SK-N-SH (cell line): ENCODE measurements at places on chromosomes 5 and 9.
A peak's percentile ranks its signal among the peaks of the same experiment; 100 is the strongest.

GRCh38 chr5:109688630-109688969 lies 1.1 kb upstream of the MAN2A1 start:
- no peak for DNase-seq

DNA sequence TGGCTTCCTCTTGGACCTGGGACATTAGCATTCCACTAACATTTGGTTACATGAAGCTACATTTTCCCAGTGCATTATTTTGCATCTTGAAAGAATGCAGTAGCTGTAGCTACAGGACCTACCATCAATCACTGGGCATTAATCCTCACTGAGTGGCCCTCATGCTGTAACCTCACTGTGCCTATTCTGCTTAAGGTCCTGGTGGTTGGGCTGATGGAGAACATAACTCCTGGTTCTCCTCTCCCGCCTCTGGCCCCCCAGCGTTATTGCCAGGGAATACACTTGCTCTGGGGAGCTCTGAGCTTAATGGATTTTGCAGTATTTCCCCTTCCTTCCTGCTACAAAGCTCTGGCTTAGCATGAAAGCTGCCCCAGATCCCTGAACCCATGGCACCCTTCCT lies 111.5 kb upstream of the EQTN start:
- no peak for DNase-seq

DNA sequence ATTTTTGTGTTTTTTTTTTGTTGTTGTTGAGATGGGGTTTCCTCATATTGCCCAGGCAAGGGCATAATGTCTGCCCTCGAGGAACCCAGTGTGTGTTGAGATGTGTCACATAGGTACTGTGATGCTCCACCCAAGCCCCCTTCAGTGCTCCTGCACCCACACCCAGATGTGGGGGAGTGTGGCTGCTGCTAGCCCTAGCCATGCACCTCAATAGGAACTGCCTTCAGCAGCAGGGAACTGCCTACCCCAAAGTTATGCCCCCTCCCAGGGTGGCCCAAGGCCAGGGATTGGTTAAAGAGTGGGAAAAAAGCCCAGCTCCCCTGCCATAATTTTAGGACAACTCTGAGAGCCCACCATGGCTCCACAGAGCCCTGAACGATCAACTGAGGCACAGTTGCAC lies 33.3 kb upstream of the EPB41L4B start:
- no peak for DNase-seq

DNA sequence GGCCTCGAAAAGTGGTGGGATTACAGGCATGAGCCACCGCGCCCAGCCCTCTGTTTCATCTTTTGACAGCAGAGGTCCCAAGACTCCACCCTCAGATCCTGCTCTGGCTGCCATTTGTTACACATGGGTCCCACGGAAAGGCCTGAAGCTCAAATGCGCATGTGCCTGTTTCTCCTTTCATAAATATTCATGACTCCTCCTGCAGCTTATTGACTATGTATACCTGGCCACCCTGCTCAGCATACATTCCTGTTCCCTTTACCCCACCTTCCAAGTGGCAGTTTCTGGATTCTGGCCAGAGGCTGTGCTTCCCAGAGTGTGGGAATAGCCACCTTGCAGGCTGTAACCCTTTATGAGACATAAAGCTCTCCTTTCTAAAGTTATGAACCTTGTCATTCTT lies 46.5 kb downstream of the AUH start:
- DNase-seq: no peak

DNA sequence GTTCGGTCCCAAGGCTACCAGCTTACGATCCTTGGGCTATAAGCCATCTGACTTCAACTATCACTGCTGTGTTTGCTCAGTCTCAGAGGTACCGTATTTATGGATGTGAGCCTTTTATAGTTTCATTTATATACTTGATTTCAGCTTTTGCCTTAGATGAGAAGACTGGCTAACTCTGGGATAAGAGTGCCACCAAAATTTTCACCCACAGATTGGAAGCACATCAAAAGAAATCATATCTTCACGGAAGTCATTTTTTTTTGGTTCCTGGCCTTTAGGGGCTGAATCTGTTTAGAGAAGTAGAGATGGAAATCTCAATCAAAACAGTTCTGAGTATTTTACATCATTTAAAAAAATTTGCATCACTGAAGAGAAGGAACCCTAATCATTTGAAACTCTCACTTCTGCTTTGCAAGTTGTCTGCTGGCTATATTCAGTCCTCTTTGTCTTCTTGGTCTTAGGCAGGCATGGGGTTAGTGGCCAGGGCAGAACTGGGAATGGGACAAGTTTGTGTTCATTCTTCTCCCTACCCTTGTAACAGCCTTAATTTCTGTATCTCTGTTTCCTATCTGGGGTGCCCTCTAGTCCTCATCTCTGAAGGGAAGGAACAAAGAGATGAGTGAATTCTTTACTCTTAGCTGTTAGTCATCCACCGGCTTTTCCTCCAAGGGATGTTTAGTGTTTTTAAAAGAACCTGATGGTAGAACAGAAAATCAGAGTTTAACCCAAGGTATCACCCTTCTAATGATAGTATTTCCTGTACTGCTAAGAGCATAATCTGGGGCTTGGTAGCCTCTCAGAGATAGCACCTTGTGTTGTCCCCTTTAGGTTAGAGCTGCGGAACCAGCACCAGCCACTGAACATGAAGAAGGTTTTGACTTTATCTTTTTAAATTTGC lies 14.1 kb upstream of the TNFAIP8 start:
- no peak for DNase-seq

- no peak for DNase-seq
These were observed 69.8 kb downstream of the DOCK2 start for GRCh38 chr5:169706758-169707450.

- no peak for DNase-seq
These were observed 61.4 kb upstream of the TRIO start for GRCh38 chr5:14081791-14082190.

DNA sequence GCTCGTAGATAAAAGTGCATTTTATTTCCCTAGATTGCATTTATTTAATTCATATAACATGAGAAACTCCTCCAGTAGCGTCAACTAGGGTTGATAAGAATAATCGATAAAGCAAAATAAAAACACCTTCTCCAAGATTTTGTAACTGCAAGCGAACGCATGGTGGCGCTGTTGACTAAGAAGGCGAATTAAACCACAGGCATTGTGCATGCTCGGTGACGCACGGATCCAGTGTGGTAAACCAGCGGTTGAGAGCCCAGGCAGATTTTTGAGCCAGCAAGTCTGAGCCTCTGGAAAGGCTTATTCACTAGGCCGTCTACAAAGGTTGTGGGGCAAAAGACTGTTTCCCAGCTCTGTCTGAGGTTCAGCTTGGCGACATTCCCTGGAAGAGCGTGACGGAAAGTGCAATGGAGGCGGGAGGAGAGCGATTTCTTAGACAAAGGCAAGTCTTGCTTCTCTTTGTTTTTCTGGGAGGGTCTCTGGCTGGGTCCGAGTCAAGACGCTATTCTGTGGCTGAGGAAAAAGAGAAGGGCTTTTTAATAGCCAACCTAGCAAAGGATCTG lies at the start of gene PCDHB3:
TSS of gene PCDHB3 (plus strand) at position 231 of the 563 bp plus-strand sequence. CDS start at position 408, 177 bp downstream.
- DNase-seq: peak; percentile 79

GRCh38 chr5:717143-717542 lies 24.0 kb upstream of the TPPP start:
- no peak for DNase-seq

DNA sequence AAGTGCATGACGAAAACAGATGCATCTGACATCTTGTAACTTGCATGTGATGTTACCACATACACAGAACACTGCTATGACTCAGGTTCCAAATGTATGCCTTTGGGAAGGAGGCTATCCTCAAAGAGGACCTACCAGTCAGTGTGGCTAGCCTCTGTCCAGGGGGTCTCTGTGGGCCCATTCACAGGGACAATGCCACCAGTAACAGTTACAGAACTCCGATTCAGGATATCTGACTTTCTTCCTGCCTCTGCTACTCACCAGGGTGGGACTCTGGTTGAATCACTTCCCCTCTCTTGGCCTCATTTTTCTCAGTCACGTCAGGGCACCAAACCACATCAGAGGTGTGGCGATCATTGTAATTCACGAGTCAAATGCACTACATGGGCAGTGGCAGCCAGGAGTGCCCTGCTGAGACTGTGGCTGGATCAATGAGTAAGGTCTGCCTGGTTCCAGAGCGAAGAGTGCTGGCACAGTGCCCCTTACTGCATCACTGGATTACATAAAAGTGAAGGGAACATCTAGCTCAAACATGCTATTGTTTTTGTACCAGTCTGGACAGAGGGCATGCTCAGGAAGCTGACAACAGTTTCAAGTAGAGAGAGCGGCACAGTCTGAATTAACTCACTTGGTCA lies 13.2 kb downstream of the ATOX1 start:
- DNase-seq: no peak

- peak; percentile 71 for DNase-seq
These were observed 75.5 kb downstream of the MAPKAP1 start for GRCh38 chr9:125631391-125632085.

DNA sequence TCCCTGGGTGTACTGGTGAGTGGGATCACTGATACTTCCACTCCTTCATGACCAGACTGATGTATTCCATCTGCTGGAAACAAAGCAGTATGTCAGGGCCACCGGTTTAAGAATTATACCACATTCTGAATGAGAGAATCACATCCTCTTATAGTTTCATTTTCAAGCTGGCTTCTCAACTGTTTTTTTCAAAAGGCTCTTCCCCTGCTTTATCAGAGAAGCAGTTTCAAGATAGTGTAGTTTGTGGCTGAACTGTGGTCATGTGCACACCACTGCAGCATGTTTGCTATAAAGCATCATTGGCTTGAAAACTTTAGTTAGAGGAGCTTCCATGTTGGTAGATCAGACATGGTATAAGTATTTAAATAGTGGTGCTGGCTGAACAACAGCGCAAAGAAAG lies 450.5 kb upstream of the CDH10 start:
- DNase-seq: no peak

DNA sequence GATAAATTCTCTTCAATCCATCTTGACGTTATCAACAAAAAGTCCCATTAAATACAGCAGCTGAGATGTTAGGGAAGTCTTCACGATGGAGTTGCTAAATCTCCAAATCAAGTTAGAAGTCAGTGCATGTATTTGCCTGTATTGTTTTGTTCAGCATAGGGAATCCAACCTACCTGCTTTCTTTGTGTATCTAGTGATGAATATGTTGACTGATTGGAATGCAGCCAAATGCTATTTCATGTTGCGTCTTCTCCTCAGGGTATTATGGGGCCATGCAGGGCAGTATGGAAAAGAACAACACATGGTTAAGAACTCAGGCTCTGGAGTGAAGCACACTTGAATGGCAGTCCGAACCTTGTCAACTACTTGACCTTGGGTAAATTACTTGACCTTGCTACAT lies 529.5 kb upstream of the ZNF462 start:
- DNase-seq: no peak

DNA sequence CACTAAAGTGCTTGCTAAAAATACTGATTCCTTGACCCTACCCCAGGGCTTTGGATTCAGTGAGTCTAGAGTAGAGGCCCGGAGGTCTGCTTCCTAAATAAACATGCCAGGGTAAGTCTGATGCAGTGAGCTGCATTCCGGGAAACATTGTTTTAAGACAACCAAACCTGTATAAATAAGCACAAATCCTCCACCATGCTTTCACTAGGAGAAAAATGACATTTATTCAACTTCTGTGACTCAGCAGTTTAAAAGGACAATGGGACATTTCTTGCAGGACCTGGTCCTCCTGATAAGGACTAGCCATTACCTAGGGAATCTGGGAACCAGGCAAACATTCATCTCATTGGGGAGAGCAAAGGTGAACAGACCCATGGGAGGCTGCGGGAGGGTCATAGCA lies 335.3 kb downstream of the MLLT3 start:
- DNase-seq: no peak

DNA sequence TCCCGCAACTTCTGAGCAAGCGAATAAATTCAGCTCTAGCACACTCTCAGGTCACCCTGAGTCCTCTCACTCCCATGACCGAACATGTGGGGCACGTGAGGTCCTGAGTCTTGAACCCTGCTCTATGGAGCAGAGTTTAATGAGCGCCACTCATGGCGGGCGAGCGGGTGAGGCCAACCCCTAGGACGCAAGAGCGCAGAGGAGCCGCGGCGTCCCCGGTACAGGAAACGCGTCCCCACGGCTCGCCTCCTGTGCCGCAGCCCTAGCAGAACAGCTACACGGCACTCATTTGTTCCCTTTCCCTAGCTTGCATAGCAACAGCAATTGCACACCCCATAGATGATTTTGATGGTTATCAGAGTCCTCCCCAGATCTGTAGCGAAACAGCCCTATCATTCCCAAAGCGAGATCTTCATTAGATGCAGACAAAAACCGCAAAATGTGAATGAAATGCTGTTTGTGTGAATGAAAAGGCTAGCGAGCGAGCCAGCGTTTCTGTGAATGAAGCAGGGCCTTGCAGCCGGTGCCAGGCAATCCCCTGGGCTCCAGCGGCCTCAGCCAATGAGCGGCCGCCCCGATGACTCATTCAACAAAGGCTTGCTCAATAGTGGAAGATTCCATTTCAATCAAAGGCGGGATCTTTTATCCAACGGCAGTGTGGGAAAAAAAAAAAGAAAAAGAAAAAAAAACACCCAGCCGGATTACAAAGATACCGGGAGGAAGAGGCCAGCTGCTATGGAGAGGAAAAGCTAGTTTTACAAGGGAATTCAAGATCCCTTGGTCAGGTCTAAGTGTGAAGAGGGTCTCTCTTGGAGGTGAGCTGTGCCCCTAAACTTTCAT lies 1.5 kb upstream of the SHC3 start:
- peak; percentile 88 for DNase-seq

- DNase-seq: peak; percentile 65
These were observed 139.2 kb upstream of the PALM2AKAP2 start for GRCh38 chr9:109640580-109641371.

GRCh38 chr5:61823781-61824180 lies 482.2 kb upstream of the KIF2A start:
- no peak for DNase-seq

GRCh38 chr9:98108531-98109031 lies 10.4 kb downstream of the TRIM14 start:
- no peak for DNase-seq

GRCh38 chr5:39702928-39703327 lies 278.1 kb upstream of the DAB2 start:
- DNase-seq: no peak

- no peak for DNase-seq
These were observed 24.4 kb upstream of the SMIM15 start for GRCh38 chr5:61186634-61187033.

DNA sequence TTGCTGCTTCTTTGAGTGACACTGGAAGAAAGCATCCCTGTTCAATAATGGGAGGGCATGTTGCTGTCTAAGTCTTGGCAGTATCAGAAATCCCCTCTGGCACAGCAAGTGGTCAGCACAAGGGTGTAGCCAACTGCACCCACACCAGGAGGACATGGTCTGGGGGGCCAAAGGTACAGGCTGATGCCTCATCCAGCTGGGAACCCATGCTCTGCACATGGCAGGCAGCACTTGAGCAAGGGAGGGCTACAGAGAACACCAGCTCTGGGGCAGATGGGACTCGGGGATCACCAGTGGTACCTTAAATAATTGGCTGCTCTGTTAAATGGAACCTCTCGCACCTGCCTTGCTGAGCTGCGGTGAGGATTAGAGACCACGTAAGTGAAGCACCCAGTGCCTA lies 265.2 kb downstream of the SYK start:
- DNase-seq: no peak
